Progenitor cell of endocrine pancreas (in vitro differentiated cells): ENCODE measurements at places on chromosomes 11 and 22.

DNA sequence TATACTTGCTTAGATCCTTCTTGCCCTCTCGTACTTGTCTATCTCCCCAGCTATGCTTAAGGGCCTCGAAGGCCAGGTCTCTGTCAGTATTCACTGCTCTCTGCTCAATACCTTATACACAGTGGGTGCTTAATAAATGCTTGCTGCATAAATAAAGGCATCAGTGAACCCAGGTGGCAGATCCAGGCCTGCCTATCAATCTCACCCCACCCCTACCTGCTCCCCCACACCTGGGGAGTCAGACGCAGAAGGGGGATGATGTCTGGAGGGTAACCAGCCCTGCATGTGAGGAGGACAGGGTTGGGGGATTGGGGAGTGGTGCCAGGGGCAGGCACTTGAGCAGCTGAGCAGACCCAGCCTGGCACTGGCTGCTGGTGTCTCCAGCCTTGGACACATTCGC lies 430.6 kb downstream of the MN1 start:
- DNase-seq, result no peak

DNA sequence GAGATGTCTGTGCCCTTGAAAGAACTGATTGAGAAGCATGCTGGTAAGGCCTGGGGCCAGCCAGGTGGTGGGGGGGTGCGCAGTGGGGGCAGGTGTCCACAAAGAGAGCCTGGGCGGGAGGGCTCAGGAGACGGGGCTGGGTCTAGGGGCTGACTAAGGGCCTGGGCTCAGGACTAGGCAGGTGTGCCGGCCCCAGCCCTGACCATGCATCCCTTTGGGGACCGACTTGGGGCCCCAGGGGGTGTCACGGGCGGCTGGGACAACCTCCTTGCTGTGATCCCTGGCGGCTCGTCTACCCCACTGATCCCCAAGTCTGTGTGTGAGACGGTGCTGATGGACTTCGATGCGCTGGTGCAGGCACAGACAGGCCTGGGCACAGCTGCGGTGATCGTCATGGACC lies 4.4 kb downstream of the NDUFV1 start:
- no peak for DNase-seq

GRCh38 chr22:48077699-48078098 lies 1315.2 kb downstream of the TBC1D22A start:
- no peak for DNase-seq

GRCh38 chr22:39597236-39597869 lies 26.8 kb downstream of the CACNA1I start:
- no peak for DNase-seq

GRCh38 chr11:123457187-123457770 lies 27.2 kb downstream of the GRAMD1B start:
- DNase-seq, result no peak

- DNase-seq, result no peak
Measured at GRCh38 chr11:121930004-121930965, 185.7 kb downstream of the BLID start.

- DNase-seq, result no peak
Measured at GRCh38 chr11:120196826-120197225, 14.0 kb upstream of the OAF start.

GRCh38 chr11:95723361-95723942 lies 66.1 kb downstream of the FAM76B start:
- no peak for DNase-seq

DNA sequence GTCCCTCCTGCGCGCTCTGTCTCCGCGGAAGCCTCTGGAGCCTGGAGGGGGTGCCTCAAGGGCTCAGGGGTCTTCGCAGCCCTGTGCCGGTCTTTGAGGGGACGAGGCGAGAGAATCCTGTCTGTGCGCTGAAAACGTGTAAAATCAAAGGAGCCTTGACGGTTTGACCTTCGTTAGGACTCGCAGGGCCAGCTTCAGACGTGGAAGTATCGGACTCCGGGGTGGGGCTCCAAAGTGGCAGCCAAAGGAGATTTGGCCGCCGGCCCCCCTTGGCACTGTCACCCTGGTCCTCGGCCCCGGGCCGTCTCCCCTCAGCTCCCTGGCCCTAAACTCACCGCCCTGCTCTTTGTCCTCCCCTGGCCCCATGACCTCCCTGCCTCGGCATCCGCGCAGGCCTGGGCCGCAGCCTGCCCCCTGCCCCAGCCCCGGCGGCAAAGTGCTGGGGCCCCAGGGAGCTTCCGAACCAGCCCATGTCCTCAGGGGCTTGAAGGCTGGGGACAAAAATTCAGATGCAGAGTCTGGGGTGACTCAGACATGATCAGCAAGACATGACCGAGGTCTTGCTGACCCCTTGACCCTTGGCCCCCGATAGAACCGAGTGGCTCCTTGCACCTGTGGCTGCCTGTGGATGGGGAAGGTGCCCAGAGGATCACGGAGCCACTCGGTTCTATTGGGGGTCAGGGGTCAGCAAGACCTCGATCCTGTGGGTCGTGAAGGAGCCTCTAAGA lies 6.9 kb upstream of the PHRF1 start:
- no peak for DNase-seq

DNA sequence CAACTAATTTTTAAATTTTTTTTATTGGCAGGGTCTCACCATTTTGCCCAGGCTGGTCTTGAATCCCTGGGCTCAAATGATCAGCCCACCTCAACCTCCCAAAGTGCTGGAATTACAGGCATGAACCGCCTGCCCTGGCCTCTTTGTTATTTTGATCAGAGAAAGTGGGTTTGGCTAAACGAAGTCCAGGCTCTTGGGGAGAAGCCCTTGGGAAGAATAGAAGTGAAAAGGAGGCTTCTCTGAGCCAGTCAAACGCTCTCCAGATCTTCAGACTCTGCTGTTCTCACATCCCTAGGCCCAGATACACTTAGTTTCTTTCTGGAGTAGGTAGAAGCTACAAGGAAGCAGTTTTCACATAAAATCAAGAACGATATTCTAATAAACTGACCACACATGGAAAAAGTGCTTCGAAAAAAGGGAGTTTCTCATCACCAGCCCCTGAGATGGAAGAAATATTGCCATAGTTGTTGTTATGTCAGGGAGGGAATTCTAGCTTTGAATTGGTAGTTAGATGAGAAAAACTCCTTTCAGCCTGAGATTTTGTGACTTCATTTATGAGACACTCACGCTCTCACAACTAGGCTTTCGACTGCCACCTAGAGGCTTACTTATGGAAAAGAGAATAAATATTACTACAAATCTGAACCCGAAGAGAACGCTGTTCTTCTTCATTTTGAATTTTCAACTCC lies 41.7 kb upstream of the AQP11 start:
- DNase-seq, result no peak

DNA sequence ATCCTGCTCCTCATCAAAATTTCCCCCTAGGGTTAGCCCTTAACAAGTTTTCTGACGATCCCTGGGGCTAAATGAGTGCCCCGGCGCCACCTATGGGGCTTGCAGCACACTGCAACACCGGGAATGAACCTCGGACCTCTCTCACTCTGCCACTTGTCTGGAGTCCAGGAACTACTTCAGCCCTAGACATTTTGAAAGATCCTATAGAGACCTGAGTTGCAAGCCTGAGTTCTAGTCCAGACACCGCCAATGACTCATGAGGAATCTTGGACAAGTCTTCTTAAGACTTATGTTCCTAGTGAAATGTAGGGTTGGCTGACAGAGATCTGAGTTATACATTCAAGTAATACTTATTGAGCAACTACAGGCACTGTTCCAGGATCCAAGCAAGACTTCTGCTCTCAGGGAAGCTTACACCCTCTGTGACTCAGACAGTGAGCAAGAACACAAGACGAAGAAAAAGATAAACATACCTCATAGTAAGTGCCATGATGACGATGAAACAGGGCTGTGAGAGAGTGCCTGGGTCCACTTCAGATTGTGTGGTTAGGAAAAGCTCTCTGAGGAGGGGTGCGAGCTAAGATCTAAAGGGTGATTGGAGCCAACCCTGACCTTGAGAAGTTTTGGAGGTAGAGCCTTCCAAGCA lies 10.2 kb upstream of the STK33 start:
- DNase-seq, result peak; percentile 34

DNA sequence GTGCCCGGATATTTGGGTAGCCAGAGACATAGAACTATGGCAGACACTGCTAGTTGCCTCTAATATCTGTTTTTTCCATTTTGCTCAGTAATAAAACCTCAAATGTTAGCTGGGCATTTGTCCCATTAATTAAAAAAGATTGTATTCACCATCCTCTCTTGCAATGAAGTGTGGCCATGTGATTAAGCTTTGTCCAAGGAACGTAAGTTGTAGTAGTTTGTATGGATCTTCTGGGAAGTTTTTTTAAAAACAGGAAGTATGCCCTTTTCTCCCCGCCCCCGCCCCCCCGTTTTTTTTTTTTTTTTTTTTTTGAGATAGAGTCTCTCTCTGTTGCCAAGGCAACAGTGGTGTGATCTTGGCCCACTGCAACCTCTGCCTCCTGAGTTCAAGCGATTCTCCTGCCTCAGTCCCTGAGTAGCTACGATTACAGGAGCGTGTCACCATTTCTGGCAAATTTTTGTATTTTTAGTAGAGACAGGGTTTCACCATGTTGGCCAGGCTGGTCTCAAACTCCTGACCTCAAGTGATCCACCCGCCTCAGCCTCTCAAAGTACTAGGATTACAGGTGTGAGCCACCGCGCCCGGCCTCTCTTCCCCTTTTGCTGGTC lies 1.7 kb upstream of the TMEM135 start:
- no peak for DNase-seq

DNA sequence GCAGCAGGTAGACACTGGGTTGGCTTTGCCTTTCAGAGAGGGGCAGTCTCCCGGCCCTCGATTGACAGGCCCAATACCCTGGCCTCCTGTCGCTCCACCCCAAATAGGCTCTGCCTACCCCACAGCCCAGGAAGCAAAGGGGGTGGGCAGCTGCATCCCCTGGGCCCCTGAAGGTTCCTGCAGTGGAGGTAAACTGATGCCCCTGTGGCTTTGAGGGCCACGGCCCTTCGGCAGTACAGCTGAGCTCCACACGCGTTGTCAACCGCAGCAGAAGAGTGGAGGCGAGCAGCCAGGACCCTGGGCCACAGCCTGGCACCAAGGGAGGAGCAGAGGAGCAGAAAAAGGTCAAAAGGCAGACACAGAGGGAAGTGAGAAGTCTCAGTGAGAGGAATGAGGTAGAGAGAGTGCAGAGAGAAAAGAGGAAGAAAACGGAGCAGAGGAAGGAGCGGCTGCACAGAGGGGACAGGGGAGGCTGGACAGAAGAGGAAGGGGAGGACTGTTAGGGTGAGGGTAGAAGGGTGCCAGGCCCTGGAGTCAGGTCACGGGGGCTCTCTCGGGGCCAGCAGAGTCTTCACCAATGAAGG lies 64.0 kb downstream of the SLC22A12 start:
- DNase-seq, result no peak

DNA sequence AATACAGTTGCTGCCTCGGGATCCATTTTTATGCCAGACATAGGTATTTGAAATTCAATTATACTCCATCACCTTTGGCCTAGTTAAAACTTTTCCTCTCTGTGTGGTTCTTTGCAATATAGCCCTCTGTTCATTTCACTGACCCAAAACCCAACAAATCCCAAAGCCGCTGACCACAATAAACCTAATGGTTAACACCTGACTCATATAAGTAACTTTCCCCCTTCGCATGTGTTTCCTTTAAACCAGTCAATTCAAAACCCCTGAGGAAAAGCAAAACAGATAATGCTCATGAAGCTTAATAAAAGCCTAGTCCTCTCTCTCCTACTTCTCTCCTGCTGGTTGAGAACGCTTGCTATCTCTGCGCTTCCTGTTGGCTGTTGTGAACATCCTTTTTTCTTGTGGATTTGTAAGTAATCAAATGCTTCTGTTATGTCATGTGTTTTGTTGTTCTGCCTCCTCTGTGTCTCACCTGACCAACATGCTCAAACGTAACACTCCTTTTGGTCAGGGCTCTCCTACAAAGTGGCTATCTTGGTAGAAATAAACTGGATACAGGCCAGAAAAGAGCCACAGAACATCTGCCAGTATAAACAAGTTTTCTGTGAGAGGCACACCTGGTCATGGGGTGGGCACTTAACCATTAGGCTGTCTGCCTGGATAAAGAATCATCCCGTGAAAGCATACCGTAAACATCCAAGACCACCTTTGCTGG lies 652.6 kb downstream of the METTL15 start:
- DNase-seq, result no peak

DNA sequence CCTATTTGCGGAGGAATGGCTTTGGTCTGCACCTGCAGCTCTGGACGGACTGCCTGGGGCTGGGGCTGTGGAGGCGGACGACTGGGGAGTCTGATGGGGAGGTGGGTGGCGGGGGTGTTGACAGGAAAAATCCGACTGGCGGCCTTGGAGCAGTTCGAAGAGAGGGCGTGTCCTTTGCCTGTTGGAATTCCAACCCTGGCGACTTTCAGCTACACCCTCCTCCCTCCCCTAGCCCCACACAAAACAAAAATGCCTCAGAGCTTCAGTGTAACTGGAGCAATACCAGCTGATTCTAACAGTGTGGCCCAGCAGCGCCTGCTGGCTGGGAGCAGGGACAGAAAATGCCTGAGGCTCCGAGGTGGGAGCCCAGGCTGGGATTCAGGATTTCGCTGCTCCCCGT lies 85.4 kb downstream of the ATXN10 start:
- DNase-seq, result no peak

DNA sequence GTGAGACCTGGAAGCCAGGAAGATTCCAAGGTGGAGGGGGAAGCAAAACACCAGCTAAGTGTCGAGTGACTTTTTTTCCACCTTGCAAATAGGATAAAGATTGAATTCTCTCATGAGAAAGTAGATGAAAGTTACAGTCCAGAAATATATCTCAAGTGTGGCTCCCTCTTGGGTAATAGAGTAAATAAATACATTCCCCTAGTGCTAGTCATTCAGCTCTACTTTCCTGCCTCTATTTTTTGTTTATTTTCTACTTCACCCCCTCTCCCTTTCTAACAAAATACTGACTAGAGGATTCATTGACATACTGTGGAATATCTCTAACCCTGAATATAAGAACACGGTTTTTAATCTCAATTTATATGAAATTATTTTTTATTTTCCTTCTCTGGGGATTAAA lies 19.2 kb upstream of the OOSP4B start:
- no peak for DNase-seq

- DNase-seq, result peak; percentile 32
Measured at GRCh38 chr11:43944761-43945311, 2.4 kb downstream of the C11orf96 start.

DNA sequence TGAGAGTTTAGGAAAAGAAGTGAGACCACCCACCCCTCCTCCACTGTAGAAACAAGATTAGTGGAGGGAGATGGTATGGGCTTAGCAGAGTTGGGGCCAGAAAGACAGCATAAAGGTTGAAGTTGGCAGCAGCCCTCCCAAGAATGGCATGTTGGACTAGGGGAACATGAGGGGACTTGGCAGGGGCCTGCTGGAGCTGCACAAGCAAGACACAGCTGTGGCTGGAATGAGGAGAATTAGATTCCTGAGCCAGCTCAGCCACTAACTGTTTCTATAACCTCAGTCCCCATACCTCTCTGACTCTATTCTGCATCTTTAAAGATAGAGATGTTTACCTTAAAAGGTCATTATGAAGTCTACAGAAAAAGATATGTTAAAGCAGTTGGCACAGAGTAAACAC lies 13.2 kb downstream of the MAP6 start:
- no peak for DNase-seq

DNA sequence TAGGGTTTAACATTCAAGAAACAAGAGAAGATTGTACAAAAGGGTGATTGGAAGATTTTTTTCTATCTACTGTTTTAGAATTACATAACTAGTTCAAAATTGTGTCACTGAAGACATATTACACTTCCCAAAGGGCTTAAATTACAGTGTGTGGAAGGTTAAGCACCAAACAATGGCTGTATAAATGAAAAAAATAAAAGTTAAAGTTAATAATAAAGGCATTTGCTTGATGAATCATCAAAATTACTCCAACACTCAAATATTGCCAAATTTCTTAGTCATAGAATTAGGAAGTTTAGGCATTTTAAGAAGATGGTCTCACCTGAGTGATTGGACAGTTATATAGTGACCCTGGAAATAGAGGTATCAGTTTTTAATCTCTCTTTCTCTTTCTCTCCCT lies 227.6 kb upstream of the CARD18 start:
- no peak for DNase-seq

- no peak for DNase-seq
Measured at GRCh38 chr11:22343371-22344032, 5.3 kb downstream of the SLC17A6 start.
